ACHN (cell line): ENCODE measurements at places on chromosomes 13 and 19.

- DNase-seq, result no peak
These were observed 17.6 kb downstream of the ZNF296 start for GRCh38 chr19:45058622-45059159.

DNA sequence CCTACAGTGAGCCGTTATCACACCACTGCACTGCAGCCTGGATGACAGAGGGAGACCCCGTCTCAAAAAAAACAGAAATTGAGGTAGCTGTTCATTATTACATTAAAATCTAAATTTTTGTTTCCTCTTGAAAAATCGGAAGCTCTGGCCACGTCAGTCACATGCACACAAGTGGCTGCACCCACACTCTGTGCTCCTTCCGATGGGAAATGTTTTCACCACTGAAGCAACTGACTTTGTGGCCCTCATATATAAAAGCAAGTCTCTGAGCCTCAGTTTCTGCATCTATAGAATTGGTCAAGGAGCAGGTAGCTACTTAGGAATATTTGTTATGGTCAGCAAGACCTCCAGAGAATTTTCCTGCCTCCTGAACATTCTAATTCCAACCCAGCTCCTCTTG is 4.5 kb downstream of the LRRC25 start:
- DNase-seq, result no peak

DNA sequence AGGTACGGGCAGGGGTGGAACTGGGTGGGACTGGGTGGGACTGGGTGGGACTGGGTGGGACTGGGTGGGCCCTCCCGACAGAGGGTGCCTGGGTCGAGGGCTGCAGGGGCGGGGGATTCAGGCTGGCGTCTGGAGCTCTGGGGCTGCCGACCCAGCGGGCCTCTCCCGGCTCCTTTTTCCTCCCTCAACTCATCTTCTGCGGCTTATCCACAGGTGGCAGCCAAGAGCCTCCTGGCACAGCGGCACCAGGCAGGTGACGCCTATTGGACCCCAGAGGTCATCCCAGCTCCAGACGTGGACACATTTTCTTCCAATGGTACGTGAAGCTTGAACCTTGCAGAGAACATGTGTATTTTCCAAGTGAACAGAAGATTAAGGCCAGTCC is 533 bp downstream of the ZNF544 start:
- DNase-seq, result no peak

- DNase-seq, result no peak
These were observed 25.7 kb upstream of the FREM2 start for GRCh38 chr13:38661010-38661675.

GRCh38 chr13:25943658-25944057 is 108.2 kb downstream of the SHISA2 start:
- DNase-seq, result peak; percentile 77

DNA sequence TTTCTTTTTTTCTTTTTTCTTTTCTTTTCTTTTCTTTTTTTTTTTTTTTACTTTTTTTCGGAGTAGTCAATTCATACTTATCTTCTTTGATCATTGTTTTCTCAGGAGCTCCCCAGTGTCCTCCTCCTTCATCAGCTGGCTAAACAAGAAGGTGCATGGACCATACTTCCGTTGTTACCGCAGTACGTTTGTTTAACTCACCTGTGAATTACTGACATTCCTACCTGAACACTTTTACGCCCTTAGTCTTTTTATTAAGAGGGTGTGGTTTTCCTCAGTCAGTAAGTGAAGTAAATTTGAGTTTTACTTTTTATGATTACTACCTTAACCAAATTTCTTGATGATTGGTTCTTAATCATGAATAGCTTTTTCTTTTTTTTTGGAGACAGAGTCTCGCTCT is 47.1 kb downstream of the B3GLCT start:
- no peak for DNase-seq

- DNase-seq, result peak; percentile 58
These were observed 1.5 kb upstream of the ELOF1 start for GRCh38 chr19:11560404-11561051.

- DNase-seq, result no peak
These were observed 44.2 kb downstream of the CLDN10 start for GRCh38 chr13:95596701-95597100.

DNA sequence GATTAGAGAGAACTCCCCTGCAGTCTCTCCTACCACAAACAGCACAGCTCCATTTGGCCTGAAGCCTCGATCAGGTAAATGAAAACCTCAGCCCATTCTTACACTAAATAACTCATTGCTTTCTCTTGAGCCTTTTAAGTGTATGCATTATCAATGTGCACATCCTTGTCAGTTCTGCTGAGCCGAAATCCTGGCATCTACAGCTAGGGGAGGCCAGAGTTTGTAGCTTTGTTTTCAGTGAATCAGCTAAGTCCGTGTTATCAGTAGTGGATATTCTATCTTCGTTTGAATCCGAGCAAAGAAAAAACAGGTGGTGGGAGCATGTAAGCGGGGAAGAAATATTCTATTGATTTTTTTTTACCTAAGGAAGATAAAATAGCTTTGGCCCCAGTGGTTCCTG is 84.4 kb downstream of the ESD start:
- DNase-seq, result no peak

- no peak for DNase-seq
These were observed 1.1 kb downstream of the COX6B2 start for GRCh38 chr19:55353356-55353802.

GRCh38 chr19:1854542-1855039 is 6.3 kb upstream of the REXO1 start:
- DNase-seq, result no peak
